ENCODE measurements at places on chromosomes 6 and 20.

DNA sequence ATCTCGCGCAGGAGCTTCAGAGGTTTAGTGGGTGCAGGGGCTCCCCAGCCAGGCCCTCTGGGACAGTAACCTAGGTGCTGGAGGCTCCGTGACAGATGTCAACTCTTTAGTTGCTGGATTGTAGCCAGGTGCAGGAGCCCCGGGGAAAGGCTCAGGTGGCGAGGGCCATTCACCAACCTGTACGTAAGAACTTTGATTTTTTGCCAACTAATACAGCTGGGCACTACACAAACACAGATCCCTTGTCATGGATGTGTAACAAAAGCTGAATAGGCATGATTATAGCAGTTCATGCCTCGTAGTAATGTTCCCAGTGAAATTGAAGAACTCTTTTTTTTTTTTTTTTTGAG lies 82.6 kb downstream of the CDC5L start:
- no peak for DNase-seq

- DNase-seq, result no peak
Measured at GRCh38 chr6:127458817-127459216, 372 bp downstream of the KIAA0408 start.

- no peak for DNase-seq
Measured at GRCh38 chr6:113632220-113632864, 224.8 kb upstream of the MARCKS start.

GRCh38 chr6:139149383-139149782 lies 14.5 kb downstream of the HECA start:
- DNase-seq, result no peak

DNA sequence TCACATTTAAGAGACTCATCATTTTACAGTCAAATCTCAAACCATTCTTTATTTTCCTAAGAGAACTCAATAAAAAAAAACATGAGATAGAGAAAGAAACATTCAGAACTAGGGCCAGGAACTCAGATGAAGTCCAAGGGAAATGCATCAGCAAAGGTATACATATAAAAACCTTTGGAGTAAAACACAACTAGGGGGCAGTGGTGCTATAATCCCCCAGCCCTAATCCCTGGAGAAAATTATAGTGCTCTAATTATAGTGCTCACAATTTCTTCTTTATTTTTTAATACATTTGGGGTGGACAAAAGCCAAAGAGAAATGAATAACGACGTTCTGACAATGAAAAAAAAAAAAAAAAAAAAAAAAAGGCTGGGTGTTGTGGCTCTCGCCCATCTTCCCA lies 100.6 kb upstream of the EMILIN3 start:
- DNase-seq, result no peak

DNA sequence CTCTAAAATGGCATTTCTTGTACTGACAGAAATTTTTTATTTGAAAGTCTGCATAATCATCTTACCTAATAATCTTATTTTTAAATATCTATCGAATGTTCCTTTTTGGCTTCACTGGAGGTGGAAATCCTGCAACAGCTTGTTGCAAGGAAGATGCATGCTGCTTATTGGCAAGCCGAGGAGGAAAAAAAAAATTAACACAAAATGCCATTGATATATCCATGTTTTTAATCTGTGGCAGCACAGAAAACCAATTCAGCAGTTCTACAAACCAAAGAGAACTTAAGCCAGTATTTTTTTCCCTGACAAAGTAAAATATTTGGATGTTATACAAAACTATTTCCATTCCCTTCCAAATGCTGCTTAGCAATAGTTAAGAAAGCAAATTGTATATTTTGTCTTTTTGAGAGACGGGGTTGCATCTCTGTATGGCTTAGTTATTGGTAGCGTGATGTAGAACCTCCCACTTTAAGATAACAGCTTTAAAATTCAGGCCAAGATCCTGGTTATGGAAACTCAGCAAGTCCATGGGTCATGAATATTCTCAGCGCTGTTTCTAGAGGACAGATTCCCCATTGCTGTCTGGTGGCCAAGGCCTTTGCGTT lies 231.4 kb downstream of the TMEM242 start:
- DNase-seq, result no peak

GRCh38 chr6:158707120-158707820 lies 57.4 kb downstream of the SYTL3 start:
- DNase-seq, result no peak

DNA sequence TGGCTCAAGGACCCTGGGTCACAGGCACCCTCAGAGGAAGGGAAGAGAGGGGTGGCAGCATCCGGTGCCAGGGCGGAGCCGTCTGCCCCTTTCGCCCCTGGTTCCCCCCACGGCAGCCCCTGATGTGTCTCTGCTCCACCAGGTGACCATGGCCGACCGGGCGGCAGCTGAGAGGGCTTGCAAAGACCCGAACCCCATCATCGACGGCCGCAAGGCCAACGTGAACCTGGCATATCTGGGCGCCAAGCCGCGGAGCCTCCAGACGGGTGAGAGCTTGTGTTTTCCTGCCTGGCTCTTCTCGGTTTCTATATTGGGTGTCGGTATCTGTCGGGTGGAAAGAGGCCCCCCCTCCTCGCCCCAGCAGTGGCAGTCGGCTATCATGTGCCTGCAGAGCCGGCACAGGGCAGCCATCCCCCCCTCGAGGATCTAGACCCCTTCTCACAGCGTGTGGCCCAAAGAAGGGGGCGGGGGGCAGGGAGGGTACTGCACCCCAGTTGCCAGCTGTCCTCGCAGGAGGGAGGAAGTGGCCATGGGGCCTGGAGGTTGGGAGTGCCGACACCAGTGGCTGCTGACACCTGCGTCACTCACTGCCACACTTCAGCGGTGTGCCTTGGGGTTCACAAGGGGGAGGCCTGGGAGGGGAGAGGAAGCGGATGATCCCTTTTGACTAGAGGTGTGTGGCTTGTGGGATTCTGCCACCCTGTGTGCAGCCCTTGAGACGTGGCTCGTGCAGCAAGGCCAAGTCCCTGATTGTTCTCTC lies 1.5 kb downstream of the RBM38 start:
- no peak for DNase-seq

- no peak for DNase-seq
Measured at GRCh38 chr6:13979284-13980171, 54.8 kb downstream of the RNF182 start.

- peak; percentile 93 for DNase-seq
Measured at GRCh38 chr6:25962149-25963127, at the start of gene TRIM38. TRIM38 (plus strand) TSS chr6:25962802; CDS start chr6:25966523, 3,721 bp downstream.

- DNase-seq, result no peak
Measured at GRCh38 chr6:136922685-136923006, 545 bp downstream of the SLC35D3 start.

DNA sequence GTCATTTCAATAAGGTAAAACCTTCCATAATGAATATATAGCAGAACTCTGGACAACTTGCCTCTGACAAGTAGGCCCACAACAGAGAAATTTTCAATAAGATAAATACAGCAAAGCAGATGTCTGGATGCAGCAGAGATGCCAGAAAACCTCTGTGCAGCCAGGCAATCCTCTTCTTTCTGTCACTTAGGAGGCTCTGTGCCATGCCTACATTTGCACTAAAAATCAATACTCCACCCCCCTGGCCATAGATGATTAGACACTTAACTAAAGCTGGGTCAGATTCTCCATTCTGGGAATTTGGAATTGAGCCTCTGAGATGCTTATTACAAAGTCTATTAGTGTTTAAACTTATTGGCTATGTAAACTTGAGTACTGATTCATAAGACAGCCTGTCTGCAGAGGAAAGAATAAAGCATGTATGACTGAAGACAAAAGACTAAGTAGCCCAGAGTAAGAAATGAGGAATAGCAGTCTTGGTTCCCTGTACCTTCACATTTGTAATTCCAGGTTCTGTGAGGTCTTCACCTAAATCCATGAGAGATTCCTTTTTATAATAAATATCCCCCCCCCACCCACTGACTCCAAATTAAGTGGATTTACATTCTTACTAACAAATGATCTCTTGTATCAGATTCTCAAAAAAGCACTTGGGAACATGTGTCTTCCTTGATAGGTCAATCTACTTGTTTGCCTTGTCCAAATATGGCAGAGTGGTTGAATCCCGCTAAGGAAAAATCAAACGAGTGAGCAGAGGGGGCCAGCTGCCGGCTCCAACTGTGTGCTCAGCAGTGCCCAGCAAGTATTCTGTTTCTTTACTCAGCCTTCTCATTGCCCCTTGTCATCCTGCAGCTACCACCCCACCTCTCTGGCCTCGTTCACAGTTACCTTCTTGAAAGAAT lies 20.4 kb downstream of the MAN1A1 start:
- no peak for DNase-seq

DNA sequence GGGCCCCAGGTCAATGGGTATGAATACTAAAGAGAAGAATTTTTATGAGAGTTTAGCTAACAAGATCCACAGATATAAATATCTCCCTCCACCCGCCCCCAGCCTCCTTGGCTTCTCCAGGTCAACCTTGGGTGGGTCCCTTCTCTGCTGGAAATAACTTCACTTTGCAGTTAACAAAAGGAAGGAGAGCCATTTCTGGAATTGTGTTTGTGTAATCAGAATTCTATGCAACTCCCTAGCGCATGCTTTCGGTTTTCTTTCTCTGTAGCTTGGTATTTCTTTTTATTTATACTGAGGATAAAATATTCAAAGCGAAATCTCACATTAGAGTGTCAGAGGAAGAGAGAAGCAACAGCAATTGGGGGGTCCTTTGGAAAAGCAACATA lies 27.1 kb downstream of the RIPOR2 start:
- no peak for DNase-seq

DNA sequence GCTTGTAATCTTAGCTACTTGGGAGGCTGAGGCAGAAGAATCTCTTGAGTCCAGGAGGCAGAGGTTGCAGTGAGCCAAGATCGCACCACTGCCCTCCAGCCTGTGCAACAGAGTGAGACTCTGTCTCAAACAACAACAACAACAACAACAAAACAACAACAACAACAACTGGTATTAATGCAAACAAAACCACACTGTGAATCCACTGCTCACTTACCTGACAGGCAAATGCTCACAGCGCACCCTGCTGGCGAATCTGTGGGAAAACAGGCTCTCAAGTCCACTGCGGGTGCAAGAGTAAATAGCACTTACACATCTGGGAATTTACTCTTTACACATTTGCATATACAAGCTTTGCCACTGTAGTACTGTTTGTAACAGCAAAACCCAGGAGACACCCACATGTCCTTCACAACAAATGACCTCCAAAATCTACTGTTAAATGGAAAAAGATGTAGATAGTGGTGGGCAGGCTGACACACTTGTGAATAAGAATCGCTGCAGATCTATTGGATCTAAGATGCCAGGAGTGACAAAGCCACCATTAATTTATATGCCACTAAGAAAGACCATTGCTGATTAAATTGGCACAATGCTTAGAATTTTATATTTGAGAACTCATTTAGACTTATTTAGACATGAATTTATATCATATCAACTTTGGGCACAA lies 29.3 kb downstream of the NSFL1C start:
- peak; percentile 92 for DNase-seq

DNA sequence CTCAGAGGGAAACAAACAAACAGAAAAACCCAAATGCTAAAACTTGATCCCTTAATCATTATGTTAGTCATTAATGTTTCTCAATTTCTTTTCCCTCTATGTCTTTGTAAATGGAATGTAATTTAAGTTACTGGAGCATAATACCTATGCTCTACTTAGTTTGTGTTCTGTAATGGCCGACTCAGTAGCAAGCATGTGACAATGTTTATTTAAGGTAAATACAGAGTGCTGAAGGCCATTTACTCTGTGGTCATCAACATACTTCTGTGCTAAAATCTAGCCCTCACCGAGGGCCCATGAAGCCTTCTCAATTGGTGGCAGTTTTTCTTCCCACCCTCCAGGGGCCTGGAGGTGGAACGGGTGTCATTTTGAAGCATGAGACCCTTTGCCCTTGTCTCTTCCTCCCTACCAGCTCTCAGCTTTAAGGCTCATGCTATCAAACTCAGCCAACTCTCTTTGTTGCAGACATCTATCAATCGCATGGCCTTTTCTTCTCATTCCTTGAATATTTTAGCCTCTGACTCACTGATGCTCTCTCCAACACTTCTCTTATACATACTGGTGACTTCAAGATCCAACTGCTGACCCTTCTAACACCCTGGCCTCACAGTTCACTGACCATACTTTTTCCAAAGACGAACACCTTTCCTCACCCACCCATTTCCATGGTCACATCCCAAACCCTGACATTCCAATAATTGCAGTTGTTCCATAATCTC lies 48.2 kb downstream of the STX7 start:
- no peak for DNase-seq

DNA sequence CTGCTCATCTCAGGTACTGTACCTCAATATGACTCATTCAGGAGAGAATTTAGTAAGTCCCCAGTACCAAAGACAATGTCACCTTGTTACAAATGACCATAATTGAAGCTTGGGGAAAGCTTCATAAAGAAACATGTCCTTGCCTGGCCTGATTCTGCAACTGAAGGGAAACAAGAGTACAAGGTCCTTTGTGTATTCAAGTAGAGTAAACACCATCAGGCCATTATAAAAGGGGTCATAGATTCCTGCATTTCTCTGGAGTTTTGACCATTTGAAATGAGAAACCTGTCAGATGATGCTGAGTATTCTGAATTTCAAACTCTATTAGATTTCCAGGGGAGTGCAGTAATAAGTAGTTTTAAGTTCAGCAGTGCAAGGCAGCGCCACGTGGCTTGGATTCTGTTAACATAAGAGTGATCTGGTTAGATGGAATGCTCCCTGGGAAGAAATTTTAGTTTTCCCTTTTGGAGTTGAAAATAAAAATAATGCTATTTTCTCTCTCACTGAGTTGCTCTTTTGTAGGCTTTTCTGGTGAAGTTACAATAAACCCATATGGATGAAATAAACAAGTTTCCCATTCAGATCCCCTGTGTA lies 1054.3 kb downstream of the EPHA7 start:
- no peak for DNase-seq

DNA sequence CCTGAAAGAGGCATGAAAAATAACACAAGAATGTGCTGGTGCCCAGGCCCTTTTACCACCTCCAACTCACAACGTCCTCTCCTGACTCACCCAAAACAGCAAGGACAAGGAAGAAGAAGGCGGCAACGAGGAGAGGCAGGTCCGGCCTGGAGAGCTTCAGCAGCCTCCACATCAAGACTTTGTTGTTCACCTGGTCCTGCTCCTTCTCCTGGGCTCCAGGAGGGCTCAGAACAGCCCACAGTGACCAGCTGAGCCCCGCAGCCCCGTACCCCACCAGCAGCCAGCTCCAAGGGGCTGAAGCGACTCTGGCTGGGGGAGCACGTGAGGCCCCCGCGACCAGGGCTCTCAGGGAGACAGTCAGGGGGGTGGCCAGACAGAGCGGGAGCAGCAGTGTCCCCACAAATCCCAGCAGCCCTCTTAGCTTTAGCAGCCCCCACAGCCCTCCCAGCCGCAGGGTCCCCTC lies 857 bp downstream of the TAP2 start:
- DNase-seq, result peak; percentile 79

DNA sequence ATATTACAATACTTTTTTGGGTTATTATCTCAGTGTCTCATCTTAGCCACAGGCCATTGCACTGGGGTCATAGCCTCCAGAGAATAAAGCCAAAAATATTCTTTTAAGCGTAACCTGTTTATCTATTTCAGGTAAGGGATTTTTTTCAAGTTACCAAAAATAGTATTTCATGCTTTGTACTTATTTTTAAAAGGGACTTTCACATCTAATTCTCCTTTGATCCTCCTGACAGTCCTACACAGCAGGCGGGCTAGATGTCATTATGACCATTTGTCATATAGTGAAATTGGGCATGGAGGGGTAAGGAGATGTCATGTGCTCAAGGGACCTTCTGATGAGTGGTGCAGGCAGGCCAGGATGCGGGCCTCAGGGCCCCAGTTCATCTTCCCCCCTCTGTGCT lies 68.9 kb downstream of the TBC1D7 start:
- DNase-seq, result no peak
